ENCODE measurements at places on chromosomes 11 and 22.
A peak's percentile ranks its signal among the peaks of the same experiment; 100 is the strongest.

GRCh38 chr11:119782006-119782738, 53.2 kb upstream of the NECTIN1 start:
- no peak for DNase-seq

GRCh38 chr11:65814986-65815565, 18.7 kb upstream of the SNX32 start:
- DNase-seq, result no peak

GRCh38 chr11:57480409-57481137, 20.2 kb downstream of the RTN4RL2 start:
- DNase-seq, result peak; percentile 80

DNA sequence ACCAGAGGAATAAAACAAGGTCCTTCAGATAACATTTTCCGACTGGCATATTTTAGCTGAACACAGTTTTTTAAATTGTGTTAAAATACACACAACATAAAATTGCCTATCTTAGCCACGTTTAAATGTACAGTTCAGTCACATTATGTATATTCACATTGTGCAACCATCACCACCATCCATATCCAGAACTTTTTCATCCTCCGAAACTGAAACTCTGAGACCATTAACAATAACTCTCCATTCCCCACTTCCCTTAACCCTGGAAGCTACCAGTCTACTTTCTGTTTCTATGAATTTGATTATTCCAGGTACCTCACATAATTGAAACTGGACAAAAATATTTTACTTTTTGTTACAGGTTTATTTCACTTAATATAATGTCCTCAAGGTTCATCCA, 213.3 kb downstream of the ETS1 start:
- DNase-seq, result no peak

GRCh38 chr11:31641477-31642062, 132.0 kb downstream of the ELP4 start:
- peak; percentile 70 for DNase-seq

DNA sequence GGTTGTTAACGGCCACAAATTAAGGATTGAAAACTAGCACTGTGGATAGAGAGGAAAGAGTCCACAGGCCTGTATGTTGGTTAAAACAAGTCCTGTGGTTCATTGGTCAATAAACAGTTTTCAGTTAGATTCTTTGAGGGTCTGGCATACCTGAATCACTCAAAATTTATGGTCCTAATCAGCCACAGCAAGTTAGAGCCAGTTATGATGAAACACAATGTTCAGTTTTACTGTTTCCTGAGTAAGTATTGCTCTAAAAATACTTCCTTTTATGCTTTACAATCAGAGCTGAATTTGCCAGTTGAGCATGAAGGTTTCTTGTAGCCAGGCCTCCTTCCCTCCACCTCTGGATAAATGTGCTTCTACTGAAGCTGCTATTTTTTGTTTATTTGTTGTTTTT, 12.9 kb upstream of the CAT start:
- DNase-seq, result peak; percentile 61

- no peak for DNase-seq
These were observed 417.9 kb upstream of the DDI1 start for GRCh38 chr11:103618528-103618927.

GRCh38 chr11:101817581-101817980, 97.2 kb upstream of the CEP126 start:
- no peak for DNase-seq

DNA sequence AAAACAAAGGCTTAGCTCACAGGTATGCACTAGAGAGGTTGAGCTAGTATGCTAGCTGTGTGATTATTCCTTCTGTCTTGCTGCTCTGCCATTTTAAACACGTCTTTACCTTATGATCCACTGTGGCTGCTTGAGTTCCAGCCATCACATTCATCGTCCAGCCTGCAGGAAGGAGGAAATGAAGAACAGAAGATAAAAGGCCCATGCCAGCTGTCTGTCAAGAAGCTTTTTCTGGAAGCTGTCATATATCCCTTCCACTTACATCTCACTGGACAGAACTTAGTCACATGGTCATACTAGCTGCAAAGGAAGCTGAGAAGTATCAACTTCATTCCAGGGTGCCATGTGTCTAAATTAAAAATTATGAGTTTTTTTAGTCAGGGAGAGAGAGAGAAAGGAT, 9.5 kb downstream of the PRDX5 start:
- DNase-seq, result no peak

- DNase-seq, result peak; percentile 51
These were observed 16.5 kb downstream of the ZBTB16 start for GRCh38 chr11:114075891-114076441.

DNA sequence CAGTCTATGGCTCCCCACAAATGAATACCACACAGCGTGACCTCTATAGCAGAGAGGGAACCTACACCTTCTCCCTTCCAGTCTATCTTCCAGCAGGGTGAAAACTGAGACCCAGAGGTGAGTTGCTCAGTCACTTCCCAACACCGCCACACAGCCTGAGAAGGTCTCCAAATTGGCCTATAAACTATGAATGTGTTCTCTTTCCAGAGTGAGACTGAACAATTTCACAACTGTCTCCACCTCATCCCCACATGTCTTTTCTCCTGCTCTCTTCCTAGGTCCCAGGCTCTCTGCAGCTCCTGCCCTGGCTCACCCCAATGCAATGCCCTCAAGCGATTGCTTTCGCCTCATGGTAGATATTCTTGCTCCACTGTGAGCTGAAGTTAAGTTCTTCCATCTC, 14.0 kb downstream of the CLMP start:
- no peak for DNase-seq

DNA sequence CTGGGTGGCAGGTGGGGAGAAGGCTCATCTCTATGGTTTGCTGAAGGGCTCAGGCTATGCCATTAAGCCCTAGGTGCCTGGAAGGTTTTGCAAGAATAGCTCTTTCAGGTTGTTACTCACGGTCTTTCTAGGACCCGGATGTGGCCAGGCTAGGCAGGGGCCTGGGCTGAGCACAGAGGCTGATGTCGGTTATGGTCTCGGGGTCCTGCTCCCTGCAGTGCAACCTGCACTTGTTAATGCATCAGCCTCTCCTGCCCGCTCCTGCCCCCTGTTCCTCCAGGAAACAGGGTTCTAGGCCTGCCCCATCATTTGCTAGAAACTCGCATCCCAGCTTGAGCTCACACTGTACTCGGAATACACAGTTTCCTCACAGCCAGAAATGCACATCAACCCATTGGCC, 79.1 kb upstream of the SLC22A12 start:
- DNase-seq, result no peak

DNA sequence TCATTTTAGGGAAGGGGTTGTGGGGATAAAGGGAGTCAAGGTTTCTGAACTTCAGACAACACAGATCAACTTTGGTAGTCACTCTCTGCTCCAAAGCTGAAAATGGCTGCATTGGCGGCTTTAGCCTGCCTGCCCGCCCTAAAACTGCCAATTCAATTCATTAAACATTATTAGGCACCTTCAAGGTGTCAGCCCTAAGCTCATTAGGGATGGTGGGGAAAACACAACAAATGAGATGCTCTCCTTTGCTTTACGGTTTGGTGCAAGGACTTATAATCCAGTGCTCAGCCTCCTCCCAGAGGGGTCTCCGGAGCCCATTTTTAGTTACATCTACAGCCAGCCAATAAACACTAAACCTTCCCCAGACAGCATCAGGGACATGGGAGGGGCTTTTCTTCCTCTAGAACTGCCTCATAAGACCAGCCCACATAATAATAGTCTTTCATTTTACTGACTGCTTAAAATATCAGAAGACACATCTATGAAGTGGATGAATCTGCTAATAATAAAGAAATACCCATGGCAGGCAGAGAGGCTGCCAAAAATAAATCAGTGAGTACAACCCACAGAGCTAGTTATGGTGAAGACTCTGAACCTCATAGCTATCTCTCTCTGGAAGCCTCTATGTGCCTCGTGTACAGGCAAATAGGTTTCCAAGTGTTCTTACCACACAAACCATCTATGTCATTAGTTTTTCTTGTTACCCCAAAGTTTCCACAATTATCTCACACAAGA, 102.8 kb upstream of the NCAM1 start:
- no peak for DNase-seq

GRCh38 chr11:37333345-37333744, 735.3 kb upstream of the RAG2 start:
- DNase-seq, result no peak

DNA sequence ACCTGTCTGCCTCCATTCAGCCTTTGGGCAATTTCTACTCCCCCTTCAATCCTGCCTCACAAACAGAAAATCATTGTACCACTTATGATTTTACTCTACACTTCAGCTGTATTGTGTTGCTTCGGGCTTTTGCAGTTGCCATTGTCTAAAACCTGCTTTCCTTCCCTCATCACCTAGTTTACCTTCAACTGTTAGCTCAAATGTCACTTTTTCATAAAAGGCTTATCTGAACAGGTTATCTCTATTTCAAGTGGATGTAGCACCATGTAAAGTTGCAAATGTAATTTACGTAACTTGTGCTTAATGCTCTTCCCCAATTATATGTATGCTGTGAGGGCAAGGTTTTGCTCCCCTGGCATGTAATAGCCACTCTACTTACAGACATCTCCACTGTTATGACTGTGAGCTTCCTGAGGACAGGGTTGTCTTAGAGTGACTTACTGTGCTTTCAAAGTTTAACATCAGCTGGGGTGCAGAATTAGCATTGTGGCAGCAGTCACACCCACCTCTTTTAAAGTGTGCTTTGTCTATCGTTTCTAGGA, 5.4 kb downstream of the RPS25 start:
- no peak for DNase-seq

DNA sequence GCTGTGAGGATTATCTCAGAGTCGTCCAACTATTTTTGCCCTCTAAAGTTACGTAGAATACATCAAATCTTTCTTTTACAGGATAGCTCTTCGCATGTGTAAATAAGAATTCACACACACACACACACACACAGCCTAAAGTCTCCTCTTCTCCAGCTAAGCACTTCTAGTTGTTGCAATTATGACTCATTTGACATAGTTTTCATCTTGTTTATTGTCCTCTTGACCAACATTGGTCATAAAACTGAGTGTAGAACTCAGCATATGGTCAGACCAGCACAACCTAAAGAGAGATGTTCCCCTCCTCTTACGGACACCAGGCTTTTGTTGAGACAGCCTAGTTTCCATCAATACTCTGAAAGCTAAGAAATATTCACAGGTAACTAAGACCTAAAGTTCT, 234.2 kb downstream of the BLID start:
- DNase-seq, result peak; percentile 73

DNA sequence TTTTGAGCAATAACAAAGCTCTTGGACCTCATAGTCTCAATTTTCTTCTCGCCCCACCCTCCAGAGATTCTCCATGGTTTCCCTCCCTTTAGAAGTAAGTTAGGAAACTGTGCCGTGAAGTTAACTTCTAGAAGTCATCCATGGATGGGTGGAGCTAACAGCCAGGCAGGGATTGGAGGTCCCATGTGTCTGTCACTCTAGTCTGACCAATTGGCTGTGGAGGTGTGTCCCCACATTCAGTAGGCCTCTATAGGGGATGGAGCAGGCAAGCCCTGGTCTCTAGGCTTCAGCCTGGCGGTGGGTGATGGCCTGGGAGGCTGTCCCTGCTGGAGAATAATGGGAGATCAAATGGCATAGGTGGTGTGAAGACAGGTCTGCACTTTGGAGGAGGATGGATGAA, 50.7 kb downstream of the TP53I11 start:
- peak; percentile 39 for DNase-seq
